Islet precursor cell (in vitro differentiated cells): ENCODE measurements at places on chromosomes 1 and 21.

- no peak for DNase-seq
Observed at GRCh38 chr1:117114877-117115276, 6.7 kb downstream of the TRIM45 start.

DNA sequence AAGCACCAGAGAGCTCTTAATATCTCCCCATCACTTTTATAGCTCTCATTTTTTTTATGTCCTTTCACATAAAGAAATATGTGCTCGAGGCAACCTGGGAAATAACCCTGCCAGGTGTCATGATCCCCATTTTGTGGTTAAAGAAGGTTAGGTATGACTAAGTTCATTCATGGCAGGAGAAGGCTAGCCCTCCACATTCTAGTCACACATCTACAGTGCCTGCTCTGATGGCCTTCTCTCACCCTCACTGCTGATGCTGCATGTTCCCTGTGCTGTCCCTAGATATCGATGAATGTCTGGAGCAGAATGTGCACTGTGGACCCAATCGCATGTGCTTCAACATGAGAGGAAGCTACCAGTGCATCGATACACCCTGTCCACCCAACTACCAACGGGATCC lies 187.5 kb downstream of the TPR start:
- DNase-seq: no peak

GRCh38 chr1:217574265-217574949 lies 56.5 kb downstream of the GPATCH2 start:
- DNase-seq: no peak

DNA sequence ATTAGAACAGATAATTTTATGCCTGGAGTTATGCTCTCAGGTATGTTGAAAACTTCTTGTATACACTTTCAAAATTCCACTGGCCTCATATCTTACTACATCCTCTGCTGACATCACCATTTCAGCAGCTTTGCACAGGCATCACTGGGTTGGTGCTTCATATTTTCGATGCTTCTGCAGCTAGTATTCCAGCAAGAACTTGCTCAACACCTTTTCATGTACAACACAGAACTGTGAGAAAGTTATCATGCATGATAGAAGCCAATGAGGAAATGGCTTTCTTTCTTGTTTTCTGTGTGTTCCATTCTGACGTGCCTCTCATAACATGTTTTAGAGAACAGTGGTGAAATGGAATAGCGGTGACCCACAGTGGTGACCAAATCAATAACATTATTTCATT lies 5.1 kb upstream of the GBP5 start:
- no peak for DNase-seq

GRCh38 chr1:23589585-23589986 lies 30.3 kb upstream of the ID3 start:
- no peak for DNase-seq

DNA sequence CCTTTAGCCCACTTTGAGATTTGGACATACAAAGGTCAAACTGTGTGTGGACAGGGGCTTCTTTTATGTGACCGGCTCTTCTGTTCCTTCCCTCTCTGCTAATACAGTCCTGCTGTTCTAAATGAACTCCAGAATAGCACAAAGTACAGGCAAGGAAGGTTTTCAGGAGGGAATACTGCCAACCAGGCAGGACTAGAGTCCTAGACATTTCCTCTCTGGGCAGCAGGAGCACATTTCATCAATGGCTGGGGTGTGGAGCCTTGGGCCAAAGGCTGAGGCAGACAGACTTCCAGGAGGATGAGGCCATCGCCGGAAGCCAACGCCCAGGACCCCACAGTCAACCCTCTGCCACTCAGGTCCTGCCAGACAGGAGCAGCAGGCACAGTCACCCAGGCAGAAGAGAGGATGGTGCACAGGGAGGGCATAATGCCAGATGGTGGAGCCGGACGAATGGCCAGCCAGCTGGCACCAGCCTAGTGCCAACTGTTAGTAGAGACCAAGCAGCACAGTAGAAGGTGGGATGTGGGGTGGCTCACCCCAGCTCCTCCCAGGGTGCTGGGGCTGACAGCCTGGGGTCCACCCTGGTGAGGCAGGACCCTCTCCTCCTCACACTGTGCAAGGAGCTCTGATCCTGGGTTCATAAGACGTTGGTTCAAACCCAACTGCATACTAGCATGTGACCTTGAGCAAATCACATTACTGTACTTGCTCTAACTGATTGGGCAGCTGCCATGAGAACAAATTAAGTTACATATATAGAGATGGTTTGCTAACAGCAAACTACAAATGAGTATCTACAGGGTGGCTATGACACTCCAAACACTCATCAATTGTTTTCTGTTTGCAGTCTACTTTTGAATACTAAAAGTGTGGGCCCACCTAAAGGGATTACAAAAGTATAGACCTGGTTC lies 410.7 kb downstream of the SIPA1L2 start:
- no peak for DNase-seq

DNA sequence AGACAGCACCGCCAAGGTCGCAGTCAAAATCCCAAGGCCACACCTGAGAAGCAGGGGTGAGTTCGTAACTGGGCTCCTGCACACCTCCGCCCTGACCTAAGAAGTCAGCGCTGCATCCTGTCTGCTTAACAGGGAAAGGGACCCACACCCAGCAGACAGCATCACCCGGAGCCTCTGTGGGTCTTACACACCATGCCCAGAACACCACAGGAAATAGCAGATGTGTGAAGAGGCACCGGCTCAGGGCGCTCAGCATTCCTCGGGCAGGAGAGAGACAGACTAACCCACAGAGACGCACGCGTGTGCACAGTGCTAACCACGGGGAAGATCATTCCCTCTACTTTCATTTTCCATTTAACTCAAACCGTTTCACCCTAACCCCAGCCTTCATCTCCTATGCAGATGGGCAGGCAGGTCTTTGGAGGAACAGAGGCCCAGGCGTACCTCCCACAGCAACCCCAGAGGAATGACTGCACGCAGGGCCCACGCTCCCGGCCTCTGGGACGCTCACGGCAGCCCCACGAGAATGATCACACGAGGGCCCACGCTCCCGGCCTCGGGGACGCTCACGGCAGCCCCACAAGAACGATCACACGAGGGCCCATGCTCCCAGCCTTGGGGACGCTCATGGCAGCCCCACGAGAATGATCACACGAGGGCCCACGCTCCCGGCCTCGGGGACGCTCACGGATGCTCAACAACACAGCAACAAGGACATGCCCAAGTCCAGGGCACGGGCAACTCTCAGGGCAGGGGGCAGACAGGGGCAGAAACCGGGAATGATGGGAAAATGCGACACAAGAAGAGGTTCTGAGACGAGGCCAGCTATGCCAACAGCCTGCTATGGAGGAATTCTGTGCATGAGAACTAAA lies 20.9 kb downstream of the POFUT2 start:
- peak; percentile 52 for DNase-seq
